ENCODE measurements at places on chromosomes 3 and 15.

DNA sequence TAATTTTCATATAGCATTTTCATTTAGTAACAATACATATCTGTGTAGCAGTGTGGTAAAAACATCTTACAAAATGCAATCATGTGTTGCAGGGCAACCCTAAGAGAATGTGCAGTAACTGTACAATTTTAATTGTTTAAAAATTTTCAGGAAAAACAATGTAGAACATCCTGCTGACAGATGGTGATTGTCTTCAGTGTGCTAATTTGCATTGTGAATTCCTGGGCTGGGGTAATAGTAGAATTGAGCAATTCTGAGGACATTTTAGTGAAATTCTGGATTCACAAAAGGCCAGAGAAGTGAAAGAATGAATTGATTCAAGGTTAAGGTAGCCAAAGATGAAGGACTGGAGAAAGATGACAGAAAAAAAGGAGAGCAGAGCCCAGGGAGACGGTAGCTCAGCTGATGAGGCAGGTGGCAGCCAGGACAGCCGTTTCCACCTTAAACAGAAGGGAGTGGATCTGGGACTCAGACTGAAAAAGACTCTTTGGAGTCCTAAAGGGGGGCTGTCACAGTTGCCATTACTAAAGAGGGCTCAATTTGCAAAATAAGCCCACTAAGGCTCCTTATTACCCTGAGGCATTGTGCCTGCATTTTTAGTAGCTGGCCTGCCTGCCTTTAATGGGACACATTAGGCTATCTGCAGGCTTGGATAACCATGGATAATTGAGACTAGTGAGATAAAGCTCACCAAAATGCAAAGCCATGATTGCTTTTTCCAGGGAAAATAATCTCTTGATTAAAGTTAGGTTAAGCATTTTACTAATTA is 8.6 kb downstream of the MAP3K13 start:
- no peak for DNase-seq

DNA sequence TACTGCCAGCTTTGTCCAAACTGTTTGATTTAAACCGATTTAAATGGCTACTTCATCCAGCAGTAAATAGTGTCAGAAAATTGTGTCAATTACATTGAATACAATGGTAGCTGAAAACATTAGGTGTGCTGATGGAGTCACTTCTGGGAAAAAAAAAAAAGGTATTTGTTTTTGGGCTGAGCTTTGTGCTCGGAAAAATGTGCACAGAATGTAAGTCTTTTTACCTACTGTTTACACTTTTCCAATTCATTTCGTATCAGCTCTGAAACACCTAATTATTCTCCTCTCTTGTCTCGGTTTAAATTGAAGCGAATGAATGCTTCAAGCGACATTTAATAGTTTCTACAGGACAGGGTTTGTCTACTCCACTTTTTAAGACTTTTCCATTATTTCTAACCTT is 1078.4 kb downstream of the ROBO1 start:
- no peak for DNase-seq

DNA sequence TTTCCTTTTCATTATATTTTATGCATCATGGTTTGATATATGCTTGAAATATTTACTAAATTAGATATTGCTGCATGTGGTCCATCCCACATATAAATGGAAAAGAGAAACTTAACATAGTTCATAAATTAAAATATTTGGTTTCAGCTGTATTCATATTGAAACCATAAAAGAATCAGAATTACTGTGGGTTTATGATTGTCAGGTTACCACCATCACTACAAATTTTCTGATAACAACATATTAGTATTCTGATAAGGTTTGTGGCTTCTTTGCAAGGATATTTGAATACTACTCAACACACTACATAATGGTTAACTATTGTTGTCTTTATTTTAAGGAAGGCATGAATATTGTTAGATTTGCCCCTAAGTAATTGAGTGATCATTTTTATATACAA is 235.5 kb downstream of the UBE2E2 start:
- DNase-seq: no peak

DNA sequence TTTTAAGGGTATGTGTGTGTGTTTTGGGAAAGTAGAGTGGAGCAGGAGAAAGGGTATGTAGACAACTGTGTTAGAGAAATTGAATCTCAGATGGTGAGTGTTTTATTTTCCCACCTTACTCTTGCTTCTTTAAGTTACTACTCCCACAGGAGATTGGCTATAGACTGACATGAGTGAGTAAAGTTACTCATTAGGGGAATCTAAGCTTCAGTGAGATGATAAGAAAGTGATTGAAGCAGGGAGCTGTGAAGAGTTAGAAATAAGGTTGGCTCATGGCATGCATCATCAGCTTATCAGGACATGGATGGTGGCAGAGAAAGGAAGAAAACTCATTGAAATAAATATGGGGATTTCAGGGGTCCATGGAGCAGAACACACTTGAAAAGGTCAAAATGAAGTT is 88.9 kb downstream of the MBNL1 start:
- no peak for DNase-seq

DNA sequence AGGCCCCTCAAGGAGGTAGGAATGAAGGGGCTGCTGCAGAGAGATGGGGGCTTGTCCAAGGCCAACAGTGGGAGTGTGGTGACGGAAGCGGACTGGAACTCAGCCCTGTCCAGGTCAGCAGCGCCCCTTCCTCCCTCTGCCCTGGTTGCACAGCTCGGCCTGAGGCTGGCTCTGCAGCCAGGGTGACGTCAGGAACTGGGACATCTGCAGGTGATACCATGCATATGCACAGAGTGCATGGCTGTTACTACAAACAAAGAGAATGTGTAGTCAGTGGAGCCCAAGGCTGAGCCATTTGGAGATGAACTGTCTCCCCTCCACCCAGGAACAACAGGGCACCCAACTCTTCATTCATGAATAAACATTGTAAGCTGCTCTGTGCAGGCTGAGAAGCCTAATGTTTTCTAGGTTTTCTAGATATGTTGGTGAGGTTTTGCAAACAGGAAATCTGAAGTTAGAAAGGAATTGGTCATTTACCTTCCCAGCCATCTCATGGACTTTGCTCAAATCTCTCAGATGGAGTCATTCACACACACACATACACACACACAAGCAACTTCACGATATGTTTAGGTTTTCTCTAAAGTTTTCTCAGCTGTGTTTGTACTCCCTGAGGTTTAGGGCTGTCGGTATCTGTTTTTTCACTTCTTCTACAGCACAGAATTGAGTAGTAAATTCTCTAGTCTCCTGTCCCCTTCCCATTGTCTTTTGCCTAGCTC is 117.2 kb downstream of the TLE3 start:
- no peak for DNase-seq

- DNase-seq: peak; percentile 58
Measured at GRCh38 chr3:55169608-55170072, 241.8 kb upstream of the LRTM1 start.

DNA sequence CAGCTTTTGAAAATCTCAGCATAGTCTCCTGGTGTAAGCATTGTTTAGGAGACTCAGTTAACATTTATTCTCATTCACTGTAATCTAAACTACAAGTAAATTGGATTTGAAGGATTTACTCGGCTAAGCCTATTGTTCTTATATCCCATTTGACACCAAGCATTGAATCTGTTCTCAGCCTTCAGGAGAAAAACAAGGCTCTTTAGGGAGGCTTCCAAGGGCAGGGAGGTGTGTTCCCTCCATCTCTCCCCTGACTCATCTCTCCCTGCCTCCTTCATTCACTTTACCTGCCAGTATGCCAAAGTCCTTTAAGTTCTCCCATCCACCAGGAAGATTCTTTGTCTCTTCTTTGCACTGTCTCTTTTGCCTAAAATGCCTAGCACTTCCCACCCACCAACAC is 347.8 kb downstream of the MFSD1 start:
- DNase-seq: no peak

DNA sequence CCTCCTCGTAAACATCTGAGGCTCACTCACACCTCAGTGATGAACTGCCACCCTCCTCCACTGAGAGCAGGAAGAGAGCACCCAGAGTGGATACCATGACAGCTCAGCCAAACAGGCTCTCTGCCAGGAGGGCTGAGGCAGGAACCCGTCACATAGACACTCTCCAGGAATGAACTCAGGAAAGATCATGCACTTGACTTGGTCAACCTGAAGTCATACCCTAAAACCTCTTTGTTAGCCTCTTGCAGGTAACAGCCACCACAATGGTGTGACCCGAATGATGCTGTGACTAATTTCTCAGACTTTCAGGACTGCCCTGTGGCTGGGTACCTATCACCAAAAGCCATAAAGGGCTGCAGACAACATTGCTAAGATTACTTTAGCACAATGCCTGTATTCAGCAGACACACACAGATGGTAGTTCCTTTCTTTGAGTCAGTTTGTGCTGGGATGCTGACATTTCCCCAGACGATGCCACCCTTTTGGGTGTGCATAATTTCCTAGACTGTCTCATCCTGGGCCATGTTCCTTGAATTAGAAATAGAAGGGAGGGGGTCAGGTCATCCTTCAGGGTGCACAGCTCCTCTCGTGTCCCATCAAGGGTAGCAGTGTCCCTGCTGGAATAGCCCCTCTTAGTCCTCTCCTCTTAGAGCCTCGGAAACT is 30.3 kb downstream of the CX3CR1 start:
- DNase-seq: no peak

- no peak for DNase-seq
Measured at GRCh38 chr3:100278910-100279309, 18.1 kb downstream of the TBC1D23 start.

DNA sequence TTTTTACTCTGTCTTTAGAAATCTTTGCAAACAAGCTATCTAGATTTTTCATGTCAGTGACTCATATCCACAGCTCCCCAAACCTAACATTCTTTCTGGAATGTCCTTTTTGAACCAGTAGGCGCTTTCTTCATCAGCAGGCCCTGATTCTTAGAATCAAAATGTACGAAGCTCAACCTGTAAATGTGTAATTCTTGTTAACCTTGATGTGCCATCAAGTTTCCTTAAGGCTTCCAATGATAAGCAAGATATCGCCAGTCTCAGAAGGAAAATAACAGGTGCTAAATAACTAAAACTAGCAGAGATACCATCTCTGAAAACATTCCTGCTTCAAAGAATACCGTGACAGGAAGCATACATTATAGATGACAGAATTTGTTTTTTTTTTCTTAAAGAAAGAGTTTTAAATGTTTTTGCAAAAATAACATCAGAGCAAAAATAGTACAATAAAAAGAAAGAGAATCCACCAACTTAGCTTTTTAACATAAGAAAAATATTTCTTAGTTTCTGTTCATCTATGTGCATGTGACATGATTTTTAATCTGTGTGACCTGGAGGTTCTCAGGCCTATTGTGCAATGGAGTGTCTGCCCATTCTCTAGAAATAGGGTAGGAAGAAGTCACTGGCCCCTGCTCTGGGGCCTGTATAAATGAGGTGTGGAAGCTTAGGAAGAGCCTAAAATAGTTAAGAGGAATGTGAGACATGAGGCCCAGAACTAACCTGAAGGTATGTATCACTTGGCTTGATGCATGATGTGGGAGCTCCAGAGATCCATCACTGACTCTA is 14.7 kb upstream of the SECISBP2L start:
- no peak for DNase-seq

DNA sequence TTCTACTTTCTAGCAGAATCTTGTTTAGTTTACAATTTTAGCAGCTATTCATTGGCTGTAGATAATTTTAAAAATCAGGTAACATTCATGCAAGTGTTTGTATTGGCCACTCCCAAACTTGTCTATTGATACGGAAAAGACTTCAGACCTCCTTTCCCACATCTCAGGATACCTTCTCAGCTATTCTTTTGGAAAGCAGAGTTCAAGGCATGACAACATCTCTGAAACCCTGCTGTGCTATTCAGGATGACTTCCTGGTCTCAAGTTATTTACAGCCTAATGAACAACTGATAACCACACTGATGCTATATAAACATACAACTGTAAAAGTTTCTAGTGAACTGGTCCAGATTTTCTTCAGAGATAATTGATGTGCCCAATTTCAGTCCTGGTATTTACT is 55.8 kb downstream of the DZIP3 start:
- DNase-seq: no peak

DNA sequence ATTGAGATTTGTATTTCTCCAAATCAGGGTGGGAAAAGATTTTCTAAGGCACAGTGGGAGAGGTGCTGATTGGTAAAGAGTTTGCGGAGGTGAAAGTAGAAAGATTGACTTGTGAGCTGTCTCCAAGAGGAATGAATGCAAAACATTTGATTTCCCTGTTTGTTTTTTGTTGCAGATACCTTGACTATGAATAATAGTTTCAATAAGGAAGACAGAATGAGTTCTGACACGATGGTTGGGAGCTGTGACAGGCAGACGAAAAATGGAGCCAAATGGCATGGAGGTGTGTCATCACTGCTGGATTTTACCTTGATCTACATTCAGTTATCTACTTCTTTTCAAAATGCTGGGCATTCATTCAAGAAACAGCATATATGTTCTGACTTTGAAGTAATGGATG is 145.1 kb downstream of the NFKBIZ start:
- no peak for DNase-seq

DNA sequence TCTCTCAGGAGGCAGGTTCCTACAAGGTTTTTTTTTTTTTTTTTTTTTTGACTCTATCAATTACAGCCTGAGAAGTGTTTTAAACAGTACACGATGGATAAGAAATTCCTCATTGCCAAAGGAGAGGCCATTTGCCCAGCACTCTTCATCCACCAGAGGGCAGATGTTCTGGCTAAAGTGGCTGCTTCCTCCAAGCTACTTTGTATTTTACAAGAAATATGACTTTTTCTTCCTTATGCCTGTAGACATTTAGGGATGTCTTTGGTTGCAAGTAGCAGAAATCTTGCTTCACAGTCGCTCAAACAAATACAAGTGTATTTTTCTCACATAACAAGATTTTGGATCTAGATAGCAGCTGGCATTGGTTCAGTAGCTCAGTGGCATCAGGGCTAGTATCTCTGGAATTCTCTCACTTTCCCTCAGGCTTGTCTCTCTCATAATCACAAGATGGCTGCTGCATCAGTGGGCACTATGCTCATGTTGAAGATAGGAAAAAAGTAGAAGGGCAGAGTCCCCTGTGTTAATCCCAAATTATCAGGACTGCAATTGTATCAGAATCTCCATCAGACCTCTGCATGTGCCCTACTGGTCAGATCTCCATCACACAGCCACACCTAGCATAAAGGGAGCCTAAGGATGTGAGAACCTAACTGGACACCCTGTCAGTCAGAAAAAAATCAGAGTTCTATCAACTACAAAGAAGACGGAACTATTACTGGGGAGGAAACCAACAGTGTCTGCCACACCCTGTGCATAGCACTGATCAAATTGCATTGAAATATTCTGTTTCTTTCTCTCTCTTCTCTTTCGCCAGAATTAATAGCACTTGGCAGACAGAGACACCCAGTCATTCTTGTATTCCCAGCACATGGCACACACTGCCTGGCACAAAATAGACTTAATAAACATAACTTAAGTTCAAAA is 138.9 kb upstream of the COL8A1 start:
- peak; percentile 45 for DNase-seq

All from HTR-8/SVneo (cell line).